ENCODE measurements at places on chromosomes 7 and 10. TPM values are rescaled to one million over a fixed set of nuclear protein-coding genes. Genes with fewer than 3 reads are reported as not detected.

DNA sequence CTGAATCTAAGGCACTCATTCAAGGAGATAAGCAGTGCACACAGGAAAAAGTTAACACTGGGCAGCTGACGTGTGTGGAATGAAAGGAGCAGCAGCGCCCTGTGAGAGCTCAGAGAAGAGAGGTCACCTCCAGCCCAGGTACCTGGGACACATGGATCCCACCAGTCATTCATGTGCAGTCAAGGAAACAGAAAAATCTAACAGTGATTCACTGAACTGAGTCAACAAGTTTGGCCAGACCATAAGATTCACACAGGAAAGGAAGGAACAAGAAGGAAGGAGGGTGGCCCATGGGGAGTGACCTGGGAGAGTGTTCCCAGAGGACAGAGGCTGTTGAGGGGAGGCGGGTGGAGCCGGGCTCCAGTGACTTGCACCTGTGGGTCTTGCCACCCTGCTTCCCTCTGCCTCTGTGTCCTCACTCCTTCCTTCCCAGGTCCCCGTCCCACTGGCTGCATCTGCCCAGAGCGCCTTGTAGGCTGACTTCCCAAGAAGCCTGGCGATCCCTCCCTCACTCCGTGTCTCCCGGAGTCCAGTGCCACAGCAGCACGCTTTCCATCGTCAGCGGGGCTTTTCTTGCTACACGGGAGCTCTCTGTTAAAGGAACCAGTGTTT is 27.7 kb downstream of the RNF32 start:
- peak; percentile 68 for DNase-seq

DNA sequence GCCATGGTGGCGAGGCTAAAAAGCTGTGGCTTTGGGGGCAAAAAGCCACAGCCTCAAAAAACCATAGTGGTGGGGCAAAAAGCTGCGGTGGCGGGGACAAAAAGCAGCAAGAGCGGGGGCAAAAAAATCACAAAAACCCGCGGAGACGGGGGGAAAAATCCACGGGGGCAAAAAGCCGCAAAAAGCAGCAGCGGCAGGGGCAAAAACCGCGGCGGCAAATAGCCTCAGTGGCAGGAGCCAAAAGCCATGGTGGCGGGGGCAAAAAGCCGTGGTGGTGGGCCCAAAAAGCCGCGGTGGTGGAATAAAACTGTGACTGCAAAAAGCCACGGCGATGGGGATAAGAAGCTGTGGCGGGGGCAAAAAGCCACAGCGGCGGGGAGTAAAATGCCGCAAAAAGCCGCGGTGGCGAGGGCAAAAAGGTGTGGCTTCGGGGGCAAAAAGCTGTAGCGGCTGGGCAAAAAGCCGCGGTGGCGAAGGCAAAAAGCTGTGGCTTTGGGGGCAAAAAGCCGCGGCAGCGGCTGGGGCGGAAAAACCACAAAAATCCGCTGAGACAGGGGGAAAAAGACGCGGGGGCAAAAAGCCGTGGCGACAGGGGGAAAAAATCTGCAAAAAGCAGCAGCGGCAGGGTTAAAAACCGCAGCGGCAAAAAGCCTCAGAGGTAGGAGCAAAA is 526.6 kb downstream of the ZNF33B start:
- no peak for DNase-seq

GRCh38 chr10:79266543-79267312 is 80.5 kb upstream of the PPIF start:
- peak; percentile 99 for DNase-seq

DNA sequence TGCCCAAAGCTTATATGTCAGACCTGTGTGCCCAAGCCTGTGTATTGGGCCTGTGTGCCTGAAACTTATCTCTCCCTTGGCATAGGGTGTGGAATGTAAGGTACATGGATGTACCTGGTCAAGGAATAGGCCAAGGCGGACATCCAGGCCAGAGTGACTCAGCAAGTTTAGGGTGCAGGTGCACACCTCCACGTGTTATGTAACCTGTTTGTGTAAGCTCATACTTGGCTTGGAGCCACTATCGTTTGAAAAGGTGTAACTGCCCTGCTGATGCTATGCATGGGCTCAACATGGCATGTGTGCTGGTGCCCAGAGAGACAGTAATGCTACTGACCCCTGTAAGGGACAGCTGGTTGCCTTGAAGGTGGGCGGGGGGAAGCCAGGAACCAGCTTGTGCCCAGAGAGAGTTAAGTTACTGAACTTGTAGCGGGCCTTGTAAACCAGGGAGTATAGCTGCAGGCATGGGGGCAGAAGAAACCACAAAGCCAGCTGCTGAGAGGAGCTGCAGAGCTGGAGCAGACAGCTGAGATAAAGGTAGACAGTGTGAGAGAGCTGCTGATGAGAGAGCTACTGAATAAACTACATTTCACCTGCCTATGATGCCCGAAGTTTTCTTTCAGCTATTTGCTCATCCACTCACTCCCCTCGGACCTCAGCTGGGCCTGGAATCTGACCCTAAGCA is 656.4 kb upstream of the ZWINT start:
- DNase-seq = no peak

- DNase-seq = no peak
Measured at GRCh38 chr10:76037531-76038155, 606.2 kb downstream of the LRMDA start.

DNA sequence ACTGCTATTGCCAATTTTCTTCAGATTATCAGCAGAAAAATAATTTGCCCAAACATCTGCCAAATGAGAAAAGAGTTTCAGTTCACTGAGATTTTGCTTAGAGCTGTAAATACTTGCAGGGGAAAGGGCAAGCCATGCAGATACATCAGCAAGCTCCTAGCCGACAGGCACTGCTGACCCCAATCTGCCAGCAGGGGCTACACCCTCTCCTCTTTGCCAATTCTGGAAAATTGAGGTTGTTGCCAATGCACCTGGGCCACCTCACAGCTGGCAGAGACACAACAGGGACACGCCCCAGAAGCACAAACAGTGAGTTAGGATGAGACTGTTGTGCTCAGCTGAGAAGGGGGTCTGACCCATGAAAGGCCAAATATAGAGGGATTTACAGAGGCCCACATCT is 129.5 kb upstream of the MYO3A start:
- DNase-seq = no peak

DNA sequence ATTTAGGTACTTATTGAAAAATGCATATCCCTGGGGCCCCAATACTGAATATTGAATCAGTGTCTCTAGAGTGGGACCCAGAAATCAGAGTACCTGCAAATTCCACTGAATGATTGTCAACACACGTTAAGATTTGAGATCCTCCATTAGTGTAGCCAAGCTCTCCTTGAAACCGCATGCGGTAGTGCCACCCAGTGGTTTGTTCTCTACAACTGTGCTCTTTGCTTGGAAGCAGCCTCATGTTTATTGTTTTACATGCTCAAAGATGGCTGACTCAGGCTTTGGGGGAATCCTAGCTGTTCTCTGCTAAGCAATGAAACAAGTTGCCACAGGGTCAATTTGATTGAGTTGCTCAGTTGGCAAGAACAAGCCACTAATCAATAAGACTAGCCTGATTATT is 340.2 kb upstream of the CELF2 start:
- peak; percentile 24 for DNase-seq

The ABLIM1 gene
- total RNA-seq = 0.10 TPM

The CPXM2 gene
- not detected for total RNA-seq

The IQUB gene
- total RNA-seq = not detected

The C10orf62 gene
- total RNA-seq = not detected

The LRRC17 gene
- total RNA-seq = 20.8 TPM

The LDB3 gene
- total RNA-seq = not detected

The LRRTM3 gene
- total RNA-seq = not detected

The OR2A42 gene
- total RNA-seq = not detected

The OPN4 gene
- not detected for total RNA-seq

Data from HT1080 (cell line).